Right kidney (tissue), 9 donors: ENCODE measurements at places on chromosomes 3 and 15.

DNA sequence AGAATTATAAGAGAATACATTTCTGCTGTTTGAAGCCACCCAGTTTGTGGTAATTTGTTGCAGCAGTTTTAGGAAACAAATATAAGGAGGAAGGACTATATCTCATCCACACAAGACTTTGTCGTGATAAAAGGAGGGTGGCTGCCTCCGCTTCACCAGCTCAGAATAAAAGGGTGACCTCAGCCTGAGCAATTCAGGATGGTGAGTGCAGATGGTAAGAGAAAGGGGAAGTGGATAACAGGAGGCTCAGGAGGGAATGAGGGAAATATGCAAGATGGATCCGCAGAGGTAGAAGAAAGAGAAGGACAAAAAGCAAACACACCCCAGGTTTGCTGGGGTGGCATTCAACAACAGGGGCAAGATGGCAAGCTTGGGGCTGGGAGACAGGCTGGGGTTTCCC, 108.1 kb upstream of the TNFAIP8L3 start:
- DNase-seq = no peak

DNA sequence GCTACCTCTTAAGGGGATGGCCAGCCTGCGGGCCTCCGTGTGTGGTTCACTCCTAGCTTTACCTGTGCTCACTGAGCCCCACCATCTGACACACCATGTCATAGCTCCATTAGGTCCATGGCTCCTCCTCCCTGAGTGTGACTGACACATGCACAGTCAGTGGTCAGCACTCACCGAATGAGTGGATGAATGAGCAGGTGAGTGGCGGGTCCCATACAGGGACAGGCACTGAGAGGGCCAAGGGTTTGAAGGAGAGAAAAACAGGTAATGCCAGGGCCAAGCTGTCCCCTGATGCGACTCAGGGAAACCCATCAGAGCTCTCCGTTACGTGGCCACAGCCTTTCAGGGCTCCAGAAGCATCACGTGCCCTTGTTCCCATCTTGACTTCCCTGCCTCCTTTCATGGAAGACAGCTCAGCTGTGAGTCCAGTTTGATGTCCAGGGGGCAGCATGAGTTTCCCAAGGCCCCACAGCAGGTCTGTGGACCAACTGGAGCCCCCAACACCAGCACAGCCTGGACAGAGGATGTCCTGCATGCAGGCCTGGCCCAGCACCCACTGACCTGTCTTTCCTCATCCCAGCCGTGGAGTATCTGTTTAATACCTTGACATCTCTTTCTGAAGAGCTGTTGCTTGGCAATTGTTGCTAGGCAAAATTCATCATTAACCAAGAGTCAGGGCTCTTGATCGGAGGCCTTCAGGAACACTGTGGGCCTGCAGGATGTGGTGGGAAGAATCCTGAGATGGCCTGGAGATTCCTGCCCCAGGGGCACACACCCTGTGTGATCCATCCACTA, 84.4 kb downstream of the PLXNA1 start:
- DNase-seq = no peak

GRCh38 chr3:15180042-15180611, 25.9 kb upstream of the CAPN7 start:
- no peak for DNase-seq

GRCh38 chr3:77038930-77039605, 831 bp upstream of the ROBO2 start:
- peak; percentile 90 for DNase-seq

GRCh38 chr15:89371228-89372044, 36.8 kb upstream of the POLG start:
- no peak for DNase-seq

- no peak for DNase-seq
Observed at GRCh38 chr3:100954199-100954935, 38.9 kb downstream of the ABI3BP start.

DNA sequence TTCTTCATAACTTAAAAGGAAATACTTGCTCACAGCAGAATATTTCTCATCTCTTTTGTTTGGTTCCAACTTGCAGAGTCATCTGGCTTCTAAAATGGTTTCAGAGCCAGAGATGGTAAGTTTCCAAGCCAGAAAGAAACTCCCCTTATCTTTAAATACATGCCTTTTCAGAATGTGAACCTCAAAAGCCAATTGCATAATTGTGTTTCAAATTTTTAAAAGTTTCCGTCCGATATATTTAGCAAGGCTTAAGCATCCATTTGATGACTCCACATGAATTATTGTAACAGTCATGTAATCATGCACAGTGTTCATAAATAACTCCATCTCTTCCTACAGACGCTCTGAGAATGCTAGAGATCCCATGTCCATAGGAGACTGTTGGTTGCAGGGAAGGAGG, 40.6 kb upstream of the C3orf80 start:
- no peak for DNase-seq

DNA sequence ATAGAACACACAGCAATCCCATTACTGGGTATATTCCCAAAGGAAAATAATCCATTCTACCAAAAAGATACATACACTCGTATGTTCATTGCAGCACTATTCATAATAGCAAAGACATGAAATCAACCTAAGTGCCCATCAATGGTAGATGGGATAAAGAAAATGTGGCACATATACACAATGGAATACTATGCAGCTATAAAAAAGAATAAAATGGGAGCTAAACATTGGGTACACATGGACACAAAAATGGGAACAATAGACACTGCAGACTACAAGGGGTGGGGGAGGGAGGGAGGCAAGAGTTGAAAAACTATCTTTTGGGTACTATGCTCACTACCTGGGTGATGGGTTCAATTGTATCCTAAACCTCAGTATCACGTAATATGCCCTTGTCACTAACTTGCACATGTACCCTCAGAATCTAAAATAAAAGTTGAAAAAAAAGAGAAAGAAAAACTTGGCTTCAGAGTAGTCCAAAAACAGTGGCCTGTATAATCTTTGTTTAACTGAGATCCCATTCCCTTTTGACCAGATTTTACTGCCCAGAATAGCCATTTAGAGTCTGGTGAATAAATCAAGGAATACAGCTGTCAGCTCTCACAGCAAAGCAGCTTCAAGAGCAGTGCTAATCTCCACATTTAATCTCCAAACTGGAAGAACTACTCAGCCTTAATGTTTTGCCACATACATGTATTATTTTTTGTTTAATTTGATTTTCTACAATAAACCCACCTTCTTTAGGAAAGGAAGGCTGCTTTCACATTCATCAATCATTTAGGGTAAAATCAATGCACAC, 54.5 kb upstream of the XRN1 start:
- DNase-seq = no peak

GRCh38 chr3:10836676-10837075, 20.6 kb downstream of the SLC6A11 start:
- DNase-seq = no peak

GRCh38 chr15:55741833-55742497, 987 bp downstream of the PRTG start:
- DNase-seq = no peak

DNA sequence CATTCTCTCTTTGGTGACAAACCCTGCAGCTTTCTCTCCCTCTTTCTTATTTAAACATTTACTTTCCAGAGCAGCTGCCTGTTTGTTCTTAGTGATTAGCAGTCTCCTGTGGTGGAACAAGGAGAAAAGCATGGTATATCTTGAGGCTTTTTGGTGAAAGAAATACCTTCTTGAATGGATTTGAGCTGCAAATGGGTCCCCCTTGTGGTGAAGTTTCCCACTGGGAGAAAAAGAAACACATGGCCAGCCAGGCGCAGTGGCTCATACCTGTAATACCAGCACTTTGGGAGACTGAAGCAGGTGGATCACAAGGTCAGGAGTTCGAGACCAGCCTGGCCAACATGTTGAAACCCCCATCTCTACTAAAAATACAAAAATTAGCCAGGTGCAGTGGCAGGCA, 48.3 kb upstream of the ACP3 start:
- no peak for DNase-seq

- no peak for DNase-seq
Observed at GRCh38 chr3:132997404-132998185, 40.6 kb upstream of the TMEM108 start.

DNA sequence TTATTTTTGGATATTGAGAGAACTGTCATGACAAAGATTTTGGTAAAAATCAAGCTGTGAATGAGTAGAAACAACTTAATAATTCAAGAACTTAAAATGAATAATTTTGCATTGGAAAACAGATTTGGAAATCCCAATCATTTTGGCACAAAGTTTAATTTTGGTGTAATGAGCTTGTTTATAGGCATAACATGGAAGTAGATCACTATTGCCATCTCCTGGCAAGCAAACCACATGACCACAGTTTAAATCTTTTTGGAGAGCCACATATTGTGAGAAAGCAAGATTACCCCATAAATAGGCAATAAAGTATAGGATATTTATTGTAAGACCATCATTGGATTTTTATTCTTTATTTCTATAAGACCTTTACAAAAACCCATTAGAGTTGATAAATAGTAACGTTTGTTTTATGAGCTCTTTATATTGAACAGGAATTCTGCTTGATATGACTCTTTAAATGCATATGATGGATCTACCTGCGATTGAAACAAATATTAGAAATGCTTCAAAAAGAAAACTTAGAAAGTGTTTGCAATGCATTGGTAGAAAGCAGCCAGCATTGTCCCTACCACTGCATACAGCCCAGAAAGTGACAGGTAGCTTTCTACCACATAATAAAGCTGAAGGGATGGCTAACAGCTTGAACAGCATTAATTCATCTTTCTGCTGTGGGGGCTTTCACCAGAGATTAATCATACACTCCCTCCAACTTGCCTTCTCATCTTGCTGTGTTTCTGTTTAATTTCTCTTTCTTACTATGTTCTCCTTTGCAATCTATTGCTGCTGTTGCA, 766.8 kb downstream of the TBL1XR1 start:
- DNase-seq = no peak

DNA sequence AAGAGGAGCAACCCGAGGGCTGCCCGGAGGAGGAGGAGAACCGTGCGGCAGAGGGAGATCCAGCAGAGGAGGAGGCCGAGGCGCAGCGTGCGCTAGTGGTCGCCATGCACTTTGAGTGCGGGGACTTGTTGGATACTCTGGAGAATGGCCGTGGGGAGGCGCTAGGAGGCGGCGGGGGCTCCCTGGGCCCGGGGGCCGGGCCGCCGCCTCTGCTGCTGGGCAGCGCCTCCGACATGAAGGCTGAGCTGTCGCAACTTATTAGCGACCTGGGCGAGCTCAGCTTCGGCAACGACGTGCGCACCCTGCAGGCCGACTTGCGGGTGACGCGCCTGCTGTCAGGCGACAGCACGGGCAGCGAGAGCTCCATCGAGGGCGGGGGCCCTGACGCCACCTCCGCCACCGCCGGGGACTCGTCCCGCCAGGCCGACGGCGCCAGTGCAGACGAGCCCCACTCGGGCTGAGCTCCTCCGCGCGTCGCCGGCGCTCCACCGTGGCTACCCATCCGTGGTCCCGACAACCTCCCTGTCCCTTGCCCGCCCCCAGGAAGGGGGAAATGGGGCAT, 2.0 kb downstream of the FAM43A start:
- DNase-seq = peak; percentile 83

GRCh38 chr15:62691008-62691407, 351.5 kb upstream of the TPM1 start:
- DNase-seq = no peak

DNA sequence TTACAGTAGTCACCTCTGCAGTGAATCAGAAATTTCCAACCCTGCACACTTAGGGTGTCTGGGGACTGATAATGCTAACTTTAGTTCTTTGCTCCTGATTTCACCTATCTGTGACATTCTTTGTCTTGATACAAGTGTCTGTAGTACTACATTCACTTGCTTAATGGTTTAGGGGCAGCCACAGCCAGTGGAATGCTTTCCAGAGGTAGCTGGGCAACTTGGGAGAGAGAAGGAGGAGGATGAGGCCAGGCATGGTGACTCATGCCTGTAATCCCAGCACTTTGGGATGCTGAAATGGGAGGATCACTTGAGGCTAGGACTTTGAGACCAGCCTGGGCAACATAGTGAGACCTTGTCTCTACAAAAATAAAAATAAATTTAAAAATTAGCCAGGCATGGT, 8.5 kb downstream of the BAHD1 start:
- DNase-seq = no peak

DNA sequence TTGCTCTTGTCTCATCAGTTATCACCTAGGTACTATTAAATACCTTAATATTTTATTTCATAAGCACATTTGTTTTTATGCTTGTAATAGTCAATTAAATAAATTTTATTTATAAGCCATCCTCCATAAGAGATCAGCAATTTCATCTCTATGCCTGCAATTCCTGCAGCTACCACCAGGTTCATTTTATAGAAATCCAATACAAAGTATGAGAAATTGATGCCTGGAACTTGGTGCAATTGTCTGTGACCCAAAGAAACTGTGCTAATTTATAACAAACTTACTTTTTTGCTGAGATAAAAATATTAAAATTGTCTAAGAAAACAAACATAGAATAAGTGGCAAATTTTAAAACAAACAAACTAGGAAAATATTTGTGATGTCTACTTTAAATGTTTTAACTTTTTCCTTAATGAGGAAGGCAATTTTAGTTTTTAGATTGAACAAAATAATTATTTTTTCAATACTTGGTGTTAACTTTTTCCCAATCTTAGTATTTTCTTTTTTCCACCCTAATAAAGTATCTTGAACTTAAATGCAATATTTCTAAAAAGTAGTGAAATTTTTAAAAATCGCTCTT, 1026.6 kb downstream of the ROBO1 start:
- no peak for DNase-seq

GRCh38 chr3:102141096-102141927, 292.0 kb downstream of the NFKBIZ start:
- DNase-seq = no peak

DNA sequence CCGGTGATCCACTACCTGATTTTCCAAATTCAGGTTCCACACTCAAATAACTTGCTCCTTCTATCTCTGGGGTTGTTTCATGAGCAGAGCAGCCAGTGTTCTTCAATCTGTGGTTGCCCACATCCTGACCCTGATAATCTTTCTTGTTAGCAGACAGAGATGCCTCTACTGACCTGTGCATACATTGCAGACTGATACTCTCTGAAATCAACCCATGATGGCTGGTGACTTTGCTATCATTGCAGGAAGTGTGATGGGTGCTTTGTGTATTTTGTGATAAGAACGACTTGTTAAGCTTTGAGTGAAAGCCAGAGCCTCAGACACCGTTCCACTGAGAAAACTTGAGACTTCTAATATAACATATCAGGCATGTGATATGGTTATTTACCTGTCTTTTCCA, 39.9 kb downstream of the GATM start:
- DNase-seq = no peak

- DNase-seq = no peak
Observed at GRCh38 chr3:120072867-120073525, 21.3 kb downstream of the GSK3B start.

DNA sequence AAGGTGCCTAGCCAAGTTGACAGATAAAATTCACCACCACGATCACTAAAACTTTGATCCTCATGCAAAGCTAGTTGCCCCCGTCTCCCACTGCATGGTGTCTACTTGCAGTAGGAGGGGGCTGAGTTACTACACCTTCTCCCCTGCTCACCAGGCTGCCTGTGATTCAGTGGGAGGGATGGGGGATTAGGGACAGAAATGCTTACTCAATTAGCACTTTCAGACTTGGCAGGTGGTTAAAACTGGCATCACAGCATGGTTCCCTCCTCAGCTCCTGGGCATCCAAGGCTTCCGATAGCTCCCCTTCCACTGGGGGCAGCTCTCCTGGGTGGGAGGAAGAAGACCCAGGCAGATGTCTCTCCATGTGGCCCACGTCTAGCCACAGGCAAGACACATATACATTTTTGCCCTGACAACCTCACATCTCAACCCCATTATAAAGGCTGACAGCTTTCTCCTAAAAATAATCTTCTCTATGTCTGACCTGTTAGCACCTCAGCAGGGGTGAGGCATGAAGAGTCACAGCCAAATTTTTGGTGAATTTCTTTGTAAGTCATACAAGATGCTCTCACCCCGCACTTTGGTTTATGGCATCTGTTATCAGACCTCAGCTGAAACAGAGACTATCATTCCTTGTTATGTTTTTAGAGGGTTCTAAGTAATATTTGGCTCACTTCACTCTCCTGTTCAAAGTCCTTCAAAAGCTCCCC, 369.0 kb downstream of the SV2B start:
- DNase-seq = no peak
